ENCODE measurements at places on chromosomes 12 and 14.
A peak's percentile ranks its signal among the peaks of the same experiment; 100 is the strongest.

DNA sequence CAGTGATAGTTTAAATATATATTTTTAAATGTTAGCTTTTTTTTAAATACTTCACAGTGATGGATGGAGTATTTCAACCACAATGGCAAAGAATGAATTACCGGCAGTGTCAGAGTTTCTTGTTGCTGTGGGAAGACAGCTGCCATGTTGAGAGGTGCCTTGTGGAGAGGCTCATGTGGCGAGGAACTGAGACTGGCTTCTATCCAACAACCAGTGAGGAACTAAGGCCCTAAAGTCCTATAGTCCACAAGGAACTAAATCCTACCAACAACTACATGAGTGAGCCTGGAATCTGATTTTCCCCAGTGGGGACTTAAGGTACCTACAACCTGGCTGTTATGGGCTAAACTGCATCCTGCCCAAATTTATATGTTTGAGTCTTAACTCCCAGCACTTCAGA is 220.2 kb upstream of the PLEKHG7 start:
- DNase-seq: no peak

GRCh38 chr12:5694759-5695409 is 250.2 kb downstream of the ANO2 start:
- no peak for DNase-seq

- peak; percentile 82 for DNase-seq
These were observed 10.0 kb downstream of the WNT1 start for GRCh38 chr12:48988030-48988649.

DNA sequence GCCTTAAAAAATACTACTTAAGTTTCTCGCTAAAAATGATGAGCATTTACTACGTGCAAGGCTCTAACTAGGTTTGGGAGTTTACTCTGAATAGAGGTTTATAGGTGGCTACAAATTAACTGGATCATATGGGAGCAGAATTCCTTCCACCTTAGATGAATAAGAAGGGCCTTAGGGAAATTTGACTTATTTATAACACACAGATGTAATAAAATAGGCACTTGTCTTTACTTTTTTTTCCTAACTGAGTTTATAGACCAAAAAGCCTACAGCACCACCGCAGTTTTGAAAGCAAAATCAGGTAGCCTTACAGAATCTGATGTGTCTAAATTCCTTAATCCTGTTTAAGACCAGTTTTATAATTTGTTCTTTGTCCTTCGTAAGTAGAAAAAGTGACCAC is 10.5 kb downstream of the AEBP2 start:
- DNase-seq: no peak

- no peak for DNase-seq
These were observed 67.8 kb downstream of the CAPZA3 start for GRCh38 chr12:18805516-18806248.

DNA sequence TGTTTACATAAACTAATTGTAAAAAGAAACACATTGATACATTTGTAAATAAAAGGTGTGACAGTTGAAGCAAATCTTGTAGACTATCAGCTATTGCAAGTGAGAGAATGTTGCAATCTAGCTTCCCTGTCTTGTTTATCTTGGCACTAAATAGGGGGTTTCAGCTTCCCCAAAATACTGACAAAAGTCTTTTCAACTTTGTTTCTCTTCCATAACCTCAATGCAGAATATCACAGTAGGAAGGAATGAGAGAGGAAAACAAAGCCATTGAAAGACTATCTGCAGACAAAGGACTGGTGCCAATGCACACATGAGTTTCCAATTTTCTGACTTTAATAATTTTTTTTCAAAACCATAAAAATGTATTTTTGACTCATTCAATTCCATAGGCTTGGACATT is 886.2 kb upstream of the MGAT4C start:
- DNase-seq: no peak

DNA sequence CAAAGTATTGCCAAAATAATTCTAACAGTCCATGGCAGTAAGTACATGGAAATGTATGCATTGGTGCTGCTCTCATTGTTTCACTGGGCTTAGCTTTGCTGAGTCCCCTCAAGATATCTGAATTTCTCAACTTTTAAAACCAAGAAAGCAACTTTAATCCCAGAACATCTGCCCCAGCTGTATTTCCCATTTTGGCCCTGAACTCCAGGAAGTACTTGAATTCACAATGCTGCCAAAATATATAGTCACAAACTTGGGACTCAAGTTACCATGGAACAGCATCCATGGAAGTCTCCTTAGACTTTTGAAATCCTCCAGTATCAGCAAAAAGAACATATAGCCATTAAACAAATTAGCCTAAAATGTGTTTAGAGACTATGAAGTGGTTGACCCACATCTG is 78.5 kb upstream of the FLRT2 start:
- no peak for DNase-seq

- DNase-seq: no peak
These were observed 559 bp upstream of the RFC5 start for GRCh38 chr12:118015944-118016343.

DNA sequence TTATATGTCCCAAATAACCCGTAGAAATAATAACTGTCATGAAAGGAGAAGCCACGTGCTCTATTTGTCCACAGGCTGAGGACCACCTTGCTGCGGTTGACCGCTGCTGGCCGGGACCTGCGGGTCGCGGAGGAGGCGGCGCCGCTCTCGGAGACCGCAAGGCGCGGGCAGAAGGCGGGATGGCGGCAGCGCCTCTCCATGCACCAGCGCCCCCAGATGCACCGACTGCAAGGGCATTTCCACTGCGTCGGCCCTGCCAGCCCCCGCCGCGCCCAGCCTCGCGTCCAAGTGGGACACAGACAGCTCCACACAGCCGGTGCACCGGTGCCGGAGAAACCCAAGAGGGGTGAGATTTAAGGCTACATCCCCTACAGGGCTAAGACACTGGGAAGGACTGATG is 21.0 kb downstream of the RPGRIP1 start:
- DNase-seq: no peak

DNA sequence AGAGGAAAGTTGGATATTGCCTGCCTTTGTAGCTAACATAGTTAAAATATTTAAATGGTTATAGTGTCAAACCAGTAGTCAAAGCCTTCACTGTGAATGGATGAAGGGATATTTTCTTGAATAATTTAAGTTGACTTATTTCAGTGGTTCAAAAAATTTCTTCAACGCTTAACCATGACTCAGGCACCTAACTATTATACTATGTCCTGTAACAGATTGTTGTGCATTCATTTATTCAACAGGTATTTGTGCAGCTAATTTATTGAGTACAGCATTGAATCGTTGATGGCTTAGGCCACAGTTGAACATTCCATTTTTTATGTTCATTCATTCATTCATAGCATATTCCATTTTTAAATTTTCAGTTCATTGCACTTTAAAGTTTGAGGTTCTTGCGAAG is 9.2 kb downstream of the HIF1A start:
- no peak for DNase-seq
